ENCODE measurements at places on chromosomes 1 and 21.
A peak's percentile ranks its signal among the peaks of the same experiment; 100 is the strongest.

DNA sequence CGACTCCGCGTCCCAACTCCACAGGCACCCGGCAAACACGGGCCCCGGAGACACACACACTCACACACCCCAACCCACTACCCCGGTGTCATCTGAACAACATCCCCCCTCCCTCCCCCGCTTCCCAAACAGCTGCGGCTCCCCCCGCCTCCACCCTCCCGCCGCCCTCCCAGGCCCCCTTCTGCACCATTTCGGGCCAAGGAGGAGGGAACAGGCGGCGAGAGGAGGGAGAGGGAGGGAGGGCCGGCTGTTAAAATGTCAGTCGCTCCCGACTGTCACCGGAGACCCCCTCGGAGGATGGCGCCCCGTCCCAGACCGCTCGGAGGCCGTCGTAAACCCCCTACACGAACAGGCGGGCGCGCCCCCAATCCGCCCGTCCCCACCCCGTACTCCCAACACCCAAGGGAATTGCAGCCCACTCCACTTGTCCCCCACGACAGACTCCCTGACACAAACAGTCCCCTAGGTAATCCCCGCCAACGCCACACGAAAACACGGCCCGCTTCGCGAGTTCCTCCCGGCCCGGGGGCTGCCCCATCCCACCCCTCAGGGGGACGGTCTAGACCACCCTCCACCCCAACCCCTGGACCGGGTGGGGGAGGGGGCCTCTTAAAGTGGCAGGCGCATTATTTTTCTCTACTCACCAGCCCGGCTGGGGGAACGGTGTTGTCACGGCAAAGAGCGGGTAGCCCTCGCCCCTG is 583 bp downstream of the MEF2D start:
- DNase-seq: no peak

- DNase-seq: no peak
Measured at GRCh38 chr1:97196825-97197516, 475.4 kb downstream of the PTBP2 start.

DNA sequence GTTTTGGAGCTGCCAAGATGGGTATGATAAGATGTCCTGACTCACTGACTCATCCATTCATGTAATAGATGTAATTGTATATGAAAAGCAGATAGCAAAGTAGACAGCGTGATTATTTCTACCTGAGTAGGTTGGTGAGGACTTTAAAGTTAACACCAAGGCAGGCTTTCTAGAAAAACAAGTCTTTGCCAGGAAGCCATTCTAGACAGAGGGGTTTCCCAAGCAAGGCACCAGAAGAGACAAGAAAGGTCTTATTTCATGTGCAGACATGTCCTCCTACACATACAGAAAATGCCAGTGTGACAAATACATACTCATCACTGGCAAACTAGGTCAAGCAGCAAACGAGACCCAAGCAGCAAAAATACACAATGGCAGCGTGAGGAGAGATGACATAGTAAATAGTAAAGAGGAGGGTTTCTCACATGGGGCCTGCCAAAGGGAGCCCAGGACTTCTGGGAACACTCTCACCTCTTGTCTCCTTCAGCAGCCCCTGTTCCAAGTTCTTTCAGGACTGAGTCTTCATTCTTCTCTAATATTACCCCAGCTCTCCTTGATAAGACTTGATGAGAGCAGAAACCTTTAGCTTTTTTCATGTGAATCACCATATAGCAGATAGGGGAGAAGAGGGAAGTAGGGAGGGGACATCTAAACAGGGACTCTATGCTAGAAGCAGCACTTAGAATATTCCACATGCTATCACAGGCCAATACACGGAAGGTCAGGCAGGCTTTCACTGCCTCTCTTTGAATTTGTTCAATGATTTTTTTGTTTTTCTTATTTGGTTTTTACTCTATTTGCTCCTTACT is 114.6 kb upstream of the ATP1B1 start:
- DNase-seq: no peak

- DNase-seq: no peak
Measured at GRCh38 chr1:160580221-160580812, 1.0 kb upstream of the CD84 start.

DNA sequence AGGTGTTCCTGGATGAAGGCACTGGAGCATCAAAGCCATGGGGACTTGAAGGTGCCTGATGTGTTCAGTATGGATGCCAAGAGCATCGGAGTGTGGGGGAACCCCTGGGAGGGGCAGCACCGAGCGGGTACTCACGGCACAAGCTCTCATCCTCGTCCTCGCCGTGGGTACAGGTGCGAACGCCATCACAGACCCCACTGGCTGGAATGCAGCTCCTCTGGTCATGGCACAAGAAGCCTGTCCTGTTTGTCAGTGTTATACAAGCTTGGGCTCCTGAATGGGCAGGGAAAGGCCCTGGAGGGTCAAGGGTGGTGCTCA is 6.0 kb downstream of the LDLRAD1 start:
- DNase-seq: no peak

DNA sequence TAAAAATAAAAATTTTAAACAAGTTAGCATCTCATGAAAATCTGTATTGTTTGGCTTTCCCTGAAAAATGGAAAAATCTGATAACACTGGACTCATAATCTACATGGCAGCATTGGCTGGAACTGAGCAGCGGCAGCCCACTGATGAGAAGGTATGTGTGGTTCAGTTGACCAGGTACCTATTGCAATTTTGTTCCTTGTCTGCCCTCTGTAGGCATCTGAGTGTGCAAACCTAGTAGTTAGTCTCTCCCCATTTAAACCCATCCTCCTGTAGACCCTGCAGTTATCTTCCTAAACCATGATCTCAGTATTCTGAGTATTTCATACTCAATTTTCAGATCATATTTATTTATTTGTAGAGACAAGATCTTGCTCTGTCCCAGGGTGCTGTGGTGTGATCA is 59.4 kb upstream of the SERBP1 start:
- peak; percentile 49 for DNase-seq

DNA sequence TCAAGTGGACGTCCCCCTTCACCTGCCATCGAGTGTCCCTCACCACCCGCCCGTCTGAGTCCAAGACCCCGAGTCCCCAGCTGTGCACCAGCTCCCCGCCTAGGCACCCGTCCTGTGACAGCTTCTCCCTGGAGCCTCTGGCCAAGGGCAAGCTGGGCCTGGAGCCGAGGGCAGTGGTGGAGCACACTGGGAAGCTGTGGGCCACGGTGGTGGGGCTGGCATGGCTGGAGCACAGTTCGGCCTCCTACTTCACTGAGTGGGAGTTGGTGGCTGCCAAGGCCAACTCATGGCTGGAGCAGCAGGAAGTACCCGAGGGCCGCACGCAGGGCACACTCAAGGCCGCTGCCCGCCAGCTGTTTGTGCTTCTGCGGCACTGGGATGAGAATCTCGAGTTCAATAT is 63.2 kb downstream of the VWA5B1 start:
- DNase-seq: no peak

DNA sequence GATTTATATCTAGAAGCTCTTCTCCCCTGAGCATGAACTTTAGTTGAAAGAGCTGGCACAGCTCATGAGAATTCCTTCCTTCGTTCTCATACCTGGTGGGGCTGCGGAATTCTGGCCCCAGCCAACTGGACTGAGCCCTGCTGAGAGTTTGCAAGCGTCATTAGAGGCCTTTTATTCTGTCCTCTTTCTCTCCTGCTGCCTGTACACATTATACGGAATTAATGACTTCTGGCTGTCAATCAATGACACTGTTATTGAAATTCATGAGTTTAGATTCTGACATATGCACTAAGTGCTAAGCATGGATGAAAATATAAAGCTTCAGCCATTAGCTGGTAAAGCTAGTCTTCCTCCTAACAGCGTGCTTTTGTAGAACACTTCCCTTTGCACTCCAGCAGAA is 27.5 kb downstream of the KAZN start:
- no peak for DNase-seq

DNA sequence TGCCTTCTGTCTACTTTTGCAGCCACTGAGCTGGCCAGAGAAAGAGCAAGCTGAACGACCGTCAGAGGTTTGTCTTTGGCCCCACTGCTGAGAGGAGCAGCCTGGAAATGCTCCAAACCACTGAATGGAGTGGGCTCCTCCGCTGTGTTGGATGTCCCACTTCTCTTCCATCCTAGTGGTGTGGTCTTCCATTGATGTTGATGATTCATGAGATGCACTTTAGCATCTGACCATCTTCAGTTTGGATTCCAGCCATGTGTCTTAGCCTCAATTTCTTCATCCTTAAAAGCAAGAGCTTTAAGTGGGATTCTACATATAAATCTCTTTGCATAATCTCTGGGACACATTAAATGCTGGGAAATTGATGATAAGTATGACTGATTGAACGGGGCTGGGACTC is 276.9 kb downstream of the SIPA1L2 start:
- DNase-seq: no peak

- DNase-seq: no peak
Measured at GRCh38 chr1:17535300-17535936, 4.1 kb upstream of the ARHGEF10L start.

GRCh38 chr1:228464487-228464983 is 22.6 kb upstream of the RNF187 start:
- peak; percentile 81 for DNase-seq

- DNase-seq: no peak
Measured at GRCh38 chr21:31753949-31754707, 22.2 kb upstream of the SCAF4 start.

DNA sequence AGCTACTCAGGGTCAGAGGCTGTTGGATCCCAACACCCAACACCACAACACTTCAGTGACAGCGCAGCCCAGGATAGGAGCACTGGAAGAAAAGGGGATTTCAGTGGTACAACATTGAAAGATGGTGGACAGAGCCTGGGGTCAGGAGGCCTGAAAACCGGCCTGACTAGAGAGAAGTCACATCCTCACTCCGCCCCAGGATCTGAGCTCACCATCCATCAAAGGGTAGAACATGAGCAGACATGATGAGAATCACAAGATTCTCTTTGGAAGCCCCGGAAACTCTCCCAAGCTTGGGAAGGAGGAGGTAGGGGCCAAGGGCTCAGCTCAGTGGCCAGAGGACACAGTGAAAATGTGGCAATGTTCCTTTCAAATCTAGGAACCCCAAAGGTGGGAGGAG is 271.3 kb downstream of the NPHP4 start:
- no peak for DNase-seq

- no peak for DNase-seq
Measured at GRCh38 chr1:219788091-219788490, 140.3 kb downstream of the SLC30A10 start.

GRCh38 chr1:44262414-44262813 is 49.1 kb downstream of the DMAP1 start:
- DNase-seq: no peak

GRCh38 chr1:62362926-62363325 is 43.7 kb upstream of the KANK4 start:
- no peak for DNase-seq

DNA sequence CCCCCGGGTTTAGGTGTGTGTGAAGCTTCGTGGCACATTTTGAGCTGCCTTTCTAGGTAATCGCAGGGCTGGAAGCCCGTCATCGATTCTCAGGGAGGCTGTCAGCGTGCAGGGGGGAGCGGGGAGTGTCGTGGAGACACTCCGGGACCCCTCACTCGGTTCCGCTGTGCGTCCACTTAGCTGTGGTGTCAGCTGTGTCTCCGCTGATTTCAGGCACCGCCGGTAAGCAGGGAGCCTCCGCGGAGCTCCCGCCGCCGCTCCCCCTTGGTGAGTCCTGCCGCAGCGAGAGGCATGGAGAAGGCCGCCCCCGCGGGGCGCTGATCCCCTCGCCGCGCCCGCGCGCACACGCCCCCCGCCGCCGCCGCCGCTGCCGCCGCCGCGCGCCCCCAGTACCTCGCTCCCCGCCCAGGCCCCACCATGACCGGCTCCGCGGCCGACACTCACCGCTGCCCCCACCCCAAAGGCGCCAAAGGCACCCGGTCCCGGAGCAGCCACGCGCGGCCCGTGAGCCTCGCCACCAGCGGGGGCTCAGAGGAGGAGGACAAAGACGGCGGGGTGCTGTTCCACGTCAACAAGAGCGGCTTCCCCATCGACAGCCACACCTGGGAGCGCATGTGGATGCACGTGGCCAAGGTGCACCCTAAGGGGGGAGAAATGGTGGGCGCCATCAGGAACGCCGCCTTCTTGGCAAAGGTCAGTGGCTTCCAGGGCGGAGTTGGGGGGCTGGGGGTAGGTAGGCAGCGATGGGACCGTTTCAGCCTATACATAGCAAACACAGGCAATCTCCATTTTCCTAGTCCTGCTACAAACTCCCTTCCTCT is 995 bp downstream of the VASH2 start:
- DNase-seq: no peak

GRCh38 chr21:42392731-42393442 is 3.0 kb downstream of the TMPRSS3 start:
- DNase-seq: peak; percentile 72

DNA sequence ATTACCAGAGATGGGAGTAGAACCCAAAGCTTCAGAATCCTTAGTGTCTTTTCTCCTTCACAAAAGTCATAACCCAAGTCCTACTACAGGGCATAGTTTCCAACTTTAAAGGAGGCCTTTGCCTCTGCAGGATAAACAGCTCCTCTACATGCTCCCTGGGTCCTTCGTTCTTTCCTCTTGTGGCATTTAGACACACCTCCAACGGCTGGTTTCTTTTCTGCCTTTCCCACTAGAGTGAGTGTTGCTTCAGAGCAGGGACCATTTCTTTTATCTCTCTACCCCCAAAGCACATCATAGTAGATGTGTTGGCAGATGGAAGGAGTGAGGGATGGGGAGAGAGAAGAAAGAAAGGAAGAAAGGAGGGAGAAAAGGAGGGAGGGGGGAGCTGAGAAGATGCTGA is 144.7 kb upstream of the SPATA6 start:
- no peak for DNase-seq

GRCh38 chr1:78211483-78212092 is 165.8 kb downstream of the GIPC2 start:
- DNase-seq: no peak

- no peak for DNase-seq
Measured at GRCh38 chr1:116927049-116927798, 17.5 kb downstream of the PTGFRN start.

GRCh38 chr1:185016880-185017279 is 28.5 kb upstream of the RNF2 start:
- DNase-seq: no peak

DNA sequence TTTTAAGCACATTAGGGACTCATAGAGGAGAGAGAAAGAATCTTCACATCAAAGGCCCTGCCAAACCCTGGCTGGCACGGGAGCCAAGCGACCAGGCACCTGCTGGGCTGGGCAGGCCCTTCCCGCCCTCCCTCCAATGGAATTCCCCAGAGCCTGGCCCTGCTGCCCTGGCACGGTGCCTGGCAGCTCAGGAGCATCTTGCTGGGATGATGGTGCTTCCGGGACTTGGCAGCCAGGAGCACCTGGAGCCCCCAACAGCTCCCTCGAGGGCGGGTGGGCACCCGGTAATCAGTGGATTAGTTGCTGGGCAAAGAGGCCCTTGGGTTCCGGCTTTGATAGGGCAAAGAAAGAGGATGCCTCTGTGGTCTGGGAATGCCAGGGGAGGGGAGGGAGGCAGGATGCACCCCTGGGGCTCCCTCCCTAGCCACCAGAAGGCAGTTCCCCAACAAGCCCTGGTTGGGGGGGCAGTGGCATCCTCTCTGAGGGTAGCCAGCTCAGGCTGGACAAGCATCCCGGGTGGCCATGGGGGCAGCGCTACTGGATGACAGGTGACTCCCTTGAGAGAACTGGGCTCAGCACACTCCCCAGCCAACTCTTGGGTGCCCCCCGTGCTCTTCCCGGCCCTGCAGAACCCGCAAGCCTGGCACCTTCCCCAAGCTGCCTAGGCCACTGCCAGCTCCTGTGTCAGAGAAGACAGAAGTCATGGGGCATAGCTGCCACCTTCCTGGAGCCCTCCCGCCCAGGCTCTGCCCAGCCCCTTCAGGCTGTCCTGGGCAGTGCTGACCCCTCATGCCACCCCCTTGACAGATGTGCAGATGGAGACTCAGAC is 26.4 kb downstream of the KRTAP10-1 start:
- DNase-seq: no peak
